Left cardiac atrium (tissue), 4 donors: ENCODE measurements at places on chromosomes 4 and X. TPM values are rescaled to one million over a fixed set of nuclear protein-coding genes. Genes with fewer than 3 reads are reported as not detected.

GRCh38 chrX:133482056-133482952, 67.0 kb upstream of the GPC4 start:
- DNase-seq = no peak

- DNase-seq = no peak
Measured at GRCh38 chrX:37060999-37061398, 52.8 kb downstream of the FAM47C start.

- no peak for DNase-seq
Measured at GRCh38 chr4:100184787-100185186, 5.5 kb downstream of the DDIT4L start.

- no peak for DNase-seq
Measured at GRCh38 chr4:89101256-89102161, 9.8 kb upstream of the TIGD2 start.

CCDC110 gene
- total RNA-seq = 1.6 TPM
